ENCODE measurements at places on chromosomes 3 and 15. TPM values are rescaled to one million over a fixed set of nuclear protein-coding genes. Genes with fewer than 3 reads are reported as not detected.

GRCh38 chr3:152477422-152477821, 208.7 kb downstream of the MBNL1 start:
- DNase-seq = no peak

- DNase-seq = no peak
Measured at GRCh38 chr3:97736928-97737327, 27.6 kb upstream of the ARL6 start.

DNA sequence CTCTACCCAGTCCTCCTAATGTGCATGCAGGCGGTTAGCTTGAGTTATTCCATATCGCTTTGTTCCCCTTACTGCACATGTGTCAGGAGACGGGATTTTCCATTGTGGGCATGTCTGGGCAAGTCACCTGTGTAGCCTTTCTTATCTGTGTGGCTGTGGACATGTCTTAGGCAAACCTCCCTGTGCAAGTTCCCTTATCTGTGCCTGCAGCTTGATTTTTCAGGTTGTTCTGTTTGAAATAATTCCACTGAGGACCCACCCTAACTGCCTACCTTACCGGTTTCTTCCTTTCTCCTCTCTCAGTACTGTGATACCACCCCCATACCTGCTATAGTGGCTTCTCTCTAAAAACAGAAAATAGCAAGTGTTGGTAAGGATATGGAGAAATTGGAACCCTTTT, 113.6 kb downstream of the NEO1 start:
- no peak for DNase-seq

ATP10A gene
- 1.1 TPM for total RNA-seq

Measured in glomerular endothelial cell (primary cell).